Activated T-helper 2 cell treated with anti-CD3 and anti-CD28 coated beads, Interferon-gamma antibody, Interleukin-2, Interleukin-4, amounts not matched to agents 10 μg/mL and 5 μg/mL and 100 μg/mL, durations not matched to agents 14 hours and 24 hours and 36 hours (primary cell): ENCODE measurements at places on chromosomes 4 and X. TPM values are rescaled to one million over a fixed set of nuclear protein-coding genes. Genes with fewer than 3 reads are reported as not detected.
A peak's percentile ranks its signal among the peaks of the same experiment; 100 is the strongest.

DNA sequence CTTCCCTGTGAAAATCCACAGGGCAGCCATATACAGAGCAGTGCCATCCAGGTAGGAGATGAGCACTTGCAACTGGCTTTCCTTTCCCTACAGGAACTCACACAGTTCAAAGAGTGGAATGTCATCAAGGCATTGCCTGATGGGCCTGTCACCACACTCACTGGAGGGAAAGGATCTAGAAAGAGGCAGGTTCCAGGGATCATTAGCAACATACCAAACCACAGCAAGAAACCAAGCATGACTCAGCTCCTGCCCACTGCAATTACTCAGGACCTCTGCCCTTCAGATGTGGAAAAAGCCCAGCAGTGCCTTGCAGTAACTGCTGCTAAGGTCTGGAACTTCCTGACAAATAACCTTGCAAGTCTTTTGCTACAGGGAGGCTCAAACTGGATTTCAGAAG, 101.2 kb downstream of the ZNF674 start:
- peaks cover 18% of the 10 kb centered on the region for H3K4me1 ChIP-seq
- no peak for DNase-seq
- no peaks in the 10 kb centered on the region for H3K27me3 ChIP-seq

- no peak overlapping the region for H3K4me3 ChIP-seq
- DNase-seq, result no peak
- H3K27me3 ChIP-seq, result no peaks in the 10 kb centered on the region
- H3K4me1 ChIP-seq, result no peaks in the 10 kb centered on the region
- H3K36me3 ChIP-seq, result no peaks in the 10 kb centered on the region
These were observed 17.8 kb upstream of the ANOS1 start for GRCh38 chrX:8749697-8750096.

DNA sequence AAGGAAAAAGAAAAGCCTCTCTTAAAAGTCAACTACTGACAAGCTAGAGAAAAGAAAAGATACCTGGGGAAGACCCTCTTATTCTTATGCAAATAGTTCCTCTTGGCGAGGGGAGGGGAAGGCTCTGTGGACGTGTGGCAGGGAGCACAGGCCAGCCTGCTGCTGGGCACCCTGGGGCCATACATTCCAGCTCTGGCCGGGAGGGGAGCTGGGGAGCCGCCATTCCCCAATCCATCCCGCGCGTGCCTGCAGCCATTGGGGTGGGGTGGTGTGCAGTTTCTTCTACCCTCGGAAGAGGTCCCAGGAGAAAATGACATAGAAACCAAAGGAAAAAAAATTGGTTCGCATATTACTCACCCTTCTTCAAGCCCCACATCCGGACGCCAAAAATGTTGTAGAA, 1496.4 kb downstream of the RPA4 start:
- H3K36me3 ChIP-seq, result no peaks in the 10 kb centered on the region
- no peak overlapping the region for H3K27ac ChIP-seq
- no peak for DNase-seq
- no peaks in the 10 kb centered on the region for H3K4me1 ChIP-seq

GRCh38 chr4:150986085-150986484, 29.0 kb downstream of the LRBA start:
- DNase-seq, result no peak
- peak overlapping the region; percentile 33 for H3K27ac ChIP-seq
- no peaks in the 10 kb centered on the region for H3K27me3 ChIP-seq
- H3K4me1 ChIP-seq, result peaks cover 22% of the 10 kb centered on the region

- H3K27ac ChIP-seq, result no peak overlapping the region
- H3K36me3 ChIP-seq, result peaks cover 2% of the 10 kb centered on the region
- DNase-seq, result no peak
- H3K4me3 ChIP-seq, result no peak overlapping the region
- H3K4me1 ChIP-seq, result peaks cover 16% of the 10 kb centered on the region
- H3K27me3 ChIP-seq, result no peaks in the 10 kb centered on the region
These were observed 13.5 kb downstream of the MAOB start for GRCh38 chrX:43868791-43869190.

GRCh38 chr4:148216866-148217814, 225.1 kb downstream of the NR3C2 start:
- H3K27me3 ChIP-seq, result peaks cover 5% of the 10 kb centered on the region
- DNase-seq, result peak; percentile 32
- H3K36me3 ChIP-seq, result no peaks in the 10 kb centered on the region
- peak overlapping the region; percentile 37 for H3K4me3 ChIP-seq

DNA sequence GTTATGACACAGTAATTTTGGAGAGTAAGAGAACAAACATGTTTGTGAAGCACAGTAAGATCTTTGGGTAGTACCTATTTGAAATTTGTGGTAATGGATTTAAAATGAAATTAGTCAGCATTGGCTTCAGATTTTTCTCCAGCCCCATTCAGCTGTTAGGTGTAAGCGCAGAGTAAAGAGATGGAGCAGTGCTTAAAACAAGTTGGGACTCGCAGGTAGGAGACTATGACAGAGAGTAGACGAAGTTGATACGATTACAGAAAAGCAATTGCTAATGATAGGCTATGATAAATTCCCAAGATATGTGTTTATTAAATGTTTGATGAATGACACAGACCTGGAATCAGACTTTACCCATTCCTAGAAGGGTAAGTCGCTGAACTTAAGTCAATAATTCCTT, 72.6 kb downstream of the CHIC2 start:
- H3K27ac ChIP-seq, result no peak overlapping the region
- no peaks in the 10 kb centered on the region for H3K4me1 ChIP-seq
- H3K36me3 ChIP-seq, result no peaks in the 10 kb centered on the region
- H3K27me3 ChIP-seq, result no peaks in the 10 kb centered on the region

DNA sequence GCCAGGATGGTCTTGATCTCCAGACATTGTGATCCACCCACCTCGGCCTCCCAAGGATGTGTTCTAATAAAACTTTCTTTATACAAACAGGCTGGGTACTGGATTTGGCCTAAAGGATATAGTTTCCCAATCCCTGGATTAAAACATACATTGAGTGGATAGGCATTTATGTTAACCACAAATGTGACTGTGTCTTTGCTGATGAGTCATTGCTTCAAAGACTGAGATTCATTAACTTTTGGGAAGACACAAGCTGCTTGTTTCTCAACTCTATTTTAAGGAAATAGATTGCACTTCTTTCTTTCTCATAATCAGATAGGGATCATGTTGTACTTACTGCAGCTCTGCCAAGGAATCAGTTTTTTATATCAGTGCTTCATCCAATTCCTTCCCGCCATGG, 131.3 kb upstream of the AGA start:
- H3K4me3 ChIP-seq, result no peak overlapping the region
- no peak overlapping the region for H3K27ac ChIP-seq

DNA sequence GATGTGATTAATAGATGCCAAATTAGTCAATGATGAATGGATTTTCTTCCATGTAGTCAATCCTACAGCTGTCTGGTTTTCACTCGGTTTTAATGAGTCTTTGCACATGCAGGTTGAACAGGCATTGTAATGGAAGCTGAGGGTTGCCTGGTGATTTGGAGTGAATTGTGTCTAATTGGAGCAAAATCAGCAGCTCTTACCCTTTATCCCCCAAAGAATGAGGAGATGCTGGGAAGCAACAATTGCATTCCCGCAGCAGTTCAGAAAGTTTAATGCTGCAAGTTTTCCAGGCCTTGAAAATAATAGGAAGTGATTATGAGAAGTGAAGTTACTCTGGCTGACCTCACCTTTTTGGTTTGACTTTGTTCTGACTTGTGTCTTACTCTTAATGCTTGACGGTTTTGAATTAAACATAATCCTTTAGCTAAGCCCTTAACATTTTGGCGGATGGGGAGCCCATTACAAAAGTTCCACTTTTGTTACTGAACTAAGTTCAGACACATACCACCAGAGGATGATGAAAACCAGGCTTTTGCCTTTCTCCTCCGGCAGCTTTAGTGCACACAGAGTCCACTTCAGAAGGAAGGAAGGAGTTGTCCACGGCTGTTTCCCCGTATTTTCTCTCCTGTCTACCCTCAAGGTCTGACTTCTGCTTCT, 78.8 kb upstream of the TBC1D9 start:
- no peak for DNase-seq
- H3K27ac ChIP-seq, result no peak overlapping the region
- peaks cover 2% of the 10 kb centered on the region for H3K27me3 ChIP-seq
- H3K4me3 ChIP-seq, result no peak overlapping the region

DNA sequence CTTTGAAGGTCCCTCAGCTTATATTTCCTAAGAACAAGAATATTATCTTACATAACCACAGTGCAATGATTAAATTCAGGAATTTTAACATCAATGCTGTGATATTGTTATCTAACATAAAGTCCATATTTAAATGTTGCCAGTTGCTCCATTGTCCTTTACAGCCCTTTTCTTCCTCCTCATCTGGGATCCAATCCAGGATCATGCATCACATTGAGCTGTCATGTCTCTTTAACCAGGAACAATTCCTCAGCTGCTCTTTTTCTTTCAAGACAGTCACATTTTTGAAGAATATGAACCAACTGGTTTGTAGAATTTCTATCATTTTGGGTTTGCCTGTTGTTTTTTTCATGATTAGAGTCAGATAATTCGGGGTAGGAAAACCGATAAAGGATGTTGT, 12.0 kb downstream of the TMSB4X start:
- peak overlapping the region; percentile 96 for H3K27ac ChIP-seq
- H3K36me3 ChIP-seq, result peaks cover 10% of the 10 kb centered on the region
- no peak for DNase-seq
- H3K27me3 ChIP-seq, result no peaks in the 10 kb centered on the region

DNA sequence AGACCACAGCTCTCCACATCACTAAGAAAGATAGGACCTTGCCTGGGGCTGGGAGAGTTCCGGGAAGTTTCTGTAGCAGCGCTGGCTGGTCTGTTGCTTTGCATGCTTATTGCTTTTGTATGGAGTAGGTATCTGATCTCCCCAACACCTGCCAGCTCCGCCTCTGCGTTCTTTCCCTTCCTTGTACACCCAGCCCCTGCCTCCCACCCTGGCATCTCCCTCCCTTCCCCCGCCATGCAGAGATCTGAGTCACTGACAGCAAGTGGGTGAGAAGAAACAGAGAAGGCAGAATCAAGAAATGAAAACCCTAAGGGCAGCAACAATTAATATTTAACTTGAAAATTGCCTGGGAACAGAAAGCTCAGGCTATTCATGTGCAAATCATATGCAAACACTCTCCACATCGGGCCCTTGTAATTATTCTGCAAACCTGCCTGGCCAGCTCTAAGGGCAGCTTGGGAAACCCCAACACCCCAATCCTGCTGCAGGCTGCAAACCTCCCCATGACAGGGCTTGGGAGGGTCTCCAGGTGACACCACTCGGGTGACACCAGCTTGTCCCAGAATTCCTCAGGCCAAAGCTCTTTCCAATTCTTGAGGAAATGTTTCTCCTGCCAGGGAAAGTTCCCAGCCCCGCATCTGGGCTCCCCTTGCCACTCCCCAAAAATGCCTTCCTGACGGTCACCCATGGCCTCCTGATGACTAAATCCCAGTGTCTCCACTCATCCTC, 257.2 kb downstream of the FBXW7 start:
- H3K27me3 ChIP-seq, result no peaks in the 10 kb centered on the region
- H3K36me3 ChIP-seq, result no peaks in the 10 kb centered on the region
- H3K27ac ChIP-seq, result no peak overlapping the region
- H3K4me3 ChIP-seq, result no peak overlapping the region
- DNase-seq, result no peak

DNA sequence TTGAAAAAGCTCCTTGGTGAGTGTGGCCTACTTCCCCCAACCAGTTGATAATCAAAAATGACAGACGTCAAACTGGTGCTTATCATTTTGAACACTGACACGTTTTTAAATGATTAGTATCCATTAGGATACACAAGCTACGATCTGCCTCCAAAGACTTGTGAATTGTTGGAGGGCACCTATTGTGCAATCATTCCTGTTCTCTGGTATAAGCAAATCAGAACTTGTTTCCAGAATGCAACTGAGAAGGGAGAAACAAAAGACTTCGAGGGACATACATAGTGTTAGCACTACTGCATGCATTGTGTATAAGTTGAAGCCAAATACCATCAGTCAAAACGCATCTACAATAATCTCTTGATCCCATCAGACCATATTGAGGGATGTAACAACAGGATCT, 11.6 kb downstream of the NPY2R start:
- H3K36me3 ChIP-seq, result no peaks in the 10 kb centered on the region
- no peak overlapping the region for H3K4me3 ChIP-seq

- H3K27ac ChIP-seq, result no peak overlapping the region
- no peak for DNase-seq
- no peaks in the 10 kb centered on the region for H3K36me3 ChIP-seq
- no peaks in the 10 kb centered on the region for H3K4me1 ChIP-seq
- H3K4me3 ChIP-seq, result no peak overlapping the region
- peaks cover 1% of the 10 kb centered on the region for H3K27me3 ChIP-seq
These were observed 22.7 kb upstream of the ASB5 start for GRCh38 chr4:176291748-176292147.

DNA sequence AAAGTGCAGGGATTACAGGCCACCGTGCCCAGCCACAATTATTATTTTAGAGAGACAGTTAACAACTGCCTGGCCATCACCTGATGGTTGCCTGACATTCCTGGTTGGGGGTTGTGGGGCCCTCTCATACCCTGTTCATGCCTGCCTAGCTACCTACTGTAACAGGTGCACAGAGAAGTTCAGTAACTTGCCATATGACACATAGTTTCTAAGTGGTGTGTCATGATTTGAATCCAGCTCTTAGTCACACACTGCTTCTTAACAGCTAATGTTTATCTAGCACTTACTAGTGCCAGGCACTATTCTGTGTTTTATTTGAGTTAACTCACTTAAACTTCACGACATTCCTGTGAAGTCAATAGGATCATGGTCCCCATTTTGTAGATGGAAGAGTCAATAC, 122.7 kb upstream of the JADE1 start:
- no peaks in the 10 kb centered on the region for H3K36me3 ChIP-seq
- peaks cover 1% of the 10 kb centered on the region for H3K27me3 ChIP-seq
- no peak for DNase-seq

GRCh38 chrX:104135677-104136076, 21.1 kb downstream of the SLC25A53 start:
- H3K36me3 ChIP-seq, result peaks cover 3% of the 10 kb centered on the region
- H3K27ac ChIP-seq, result no peak overlapping the region
- no peak for DNase-seq
- H3K4me3 ChIP-seq, result no peak overlapping the region
- peaks cover 15% of the 10 kb centered on the region for H3K4me1 ChIP-seq
- H3K27me3 ChIP-seq, result no peaks in the 10 kb centered on the region

GRCh38 chrX:41303013-41303412, 30.9 kb upstream of the DDX3X start:
- H3K36me3 ChIP-seq, result no peaks in the 10 kb centered on the region
- peaks cover 2% of the 10 kb centered on the region for H3K4me1 ChIP-seq
- H3K27ac ChIP-seq, result no peak overlapping the region
- no peaks in the 10 kb centered on the region for H3K27me3 ChIP-seq
- DNase-seq, result no peak
- no peak overlapping the region for H3K4me3 ChIP-seq

GRCh38 chrX:30111431-30111830, 103.9 kb upstream of the MAGEB2 start:
- no peak overlapping the region for H3K4me3 ChIP-seq
- no peaks in the 10 kb centered on the region for H3K4me1 ChIP-seq
- H3K27ac ChIP-seq, result no peak overlapping the region
- no peaks in the 10 kb centered on the region for H3K36me3 ChIP-seq
- no peaks in the 10 kb centered on the region for H3K27me3 ChIP-seq

GRCh38 chr4:145670422-145670821, 9.5 kb upstream of the C4orf51 start:
- no peaks in the 10 kb centered on the region for H3K27me3 ChIP-seq
- H3K36me3 ChIP-seq, result no peaks in the 10 kb centered on the region
- H3K4me1 ChIP-seq, result peaks cover 2% of the 10 kb centered on the region
- no peak for DNase-seq

GRCh38 chr4:2071912-2072867, 13.1 kb downstream of the NAT8L start:
- H3K36me3 ChIP-seq, result no peaks in the 10 kb centered on the region
- no peak overlapping the region for H3K4me3 ChIP-seq
- H3K27me3 ChIP-seq, result no peaks in the 10 kb centered on the region
- H3K4me1 ChIP-seq, result no peaks in the 10 kb centered on the region
- H3K27ac ChIP-seq, result no peak overlapping the region

The AKAP14 gene
- not detected in 2 replicates for total RNA-seq

The BEND4 gene
- total RNA-seq, result 0.11 and 0.21 TPM in 2 replicates

The TEC gene
- total RNA-seq, result 2.2 and 2.4 TPM in 2 replicates

The FHIP1A gene
- total RNA-seq, result not detected in 2 replicates

The ERCC6L gene
- total RNA-seq, result 9.1 and 9.6 TPM in 2 replicates

The KLHL13 gene
- total RNA-seq, result 0.05 and 0.32 TPM in 2 replicates
